ENCODE measurements at places on chromosomes 6 and 20.

- H3K27me3 ChIP-seq = peaks cover 76% of the 10 kb centered on the region
- H3K36me3 ChIP-seq = no peaks in the 10 kb centered on the region
- no peaks in the 10 kb centered on the region for H3K4me1 ChIP-seq
- DNase-seq = no peak
- H3K4me3 ChIP-seq = no peak overlapping the region
Measured at GRCh38 chr20:50278377-50278683, 87.7 kb downstream of the CEBPB start.

GRCh38 chr6:125307150-125307838 lies 5.5 kb upstream of the HDDC2 start:
- H3K4me3 ChIP-seq = no peak overlapping the region
- H3K27ac ChIP-seq = no peak overlapping the region
- no peak for DNase-seq
- no peaks in the 10 kb centered on the region for H3K36me3 ChIP-seq

GRCh38 chr6:32607263-32607987 lies 17.8 kb upstream of the HLA-DRB1 start:
- peaks cover 26% of the 10 kb centered on the region for H3K4me1 ChIP-seq
- no peak overlapping the region for H3K27ac ChIP-seq
- peaks cover 13% of the 10 kb centered on the region for H3K27me3 ChIP-seq
- peaks cover 2% of the 10 kb centered on the region for H3K36me3 ChIP-seq
- DNase-seq = no peak

DNA sequence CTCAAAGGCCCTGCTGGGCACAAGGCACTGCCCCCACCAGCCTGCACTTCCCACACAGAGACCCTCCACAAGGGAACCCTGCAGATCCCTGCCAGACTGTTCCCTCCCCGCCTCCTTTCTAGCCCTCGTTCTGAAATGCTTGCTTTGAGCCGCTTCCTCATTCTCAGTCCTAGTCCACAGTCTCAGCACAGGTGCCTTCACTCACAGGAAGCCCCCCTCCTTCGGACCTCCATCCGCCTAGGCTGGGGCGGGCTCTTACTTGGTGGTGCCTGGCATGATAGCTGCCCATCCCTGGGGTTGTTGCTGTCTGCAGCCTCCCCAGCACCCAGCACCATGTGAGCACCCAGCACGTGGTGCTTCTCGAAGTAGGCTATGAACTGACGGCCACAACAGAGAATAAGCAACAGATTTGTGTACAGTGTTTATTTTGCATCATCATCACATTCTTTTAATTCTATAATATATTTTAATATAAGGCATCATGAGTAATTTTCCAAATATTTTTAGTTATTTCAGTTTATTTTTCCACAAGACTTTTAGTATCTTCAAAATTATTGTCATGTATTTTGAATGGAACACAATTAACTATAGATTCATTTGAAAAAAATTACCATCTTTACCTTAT lies 12.3 kb downstream of the CST5 start:
- no peaks in the 10 kb centered on the region for H3K36me3 ChIP-seq
- no peaks in the 10 kb centered on the region for H3K4me1 ChIP-seq
- no peak overlapping the region for H3K4me3 ChIP-seq
- H3K27me3 ChIP-seq = peaks cover 28% of the 10 kb centered on the region

DNA sequence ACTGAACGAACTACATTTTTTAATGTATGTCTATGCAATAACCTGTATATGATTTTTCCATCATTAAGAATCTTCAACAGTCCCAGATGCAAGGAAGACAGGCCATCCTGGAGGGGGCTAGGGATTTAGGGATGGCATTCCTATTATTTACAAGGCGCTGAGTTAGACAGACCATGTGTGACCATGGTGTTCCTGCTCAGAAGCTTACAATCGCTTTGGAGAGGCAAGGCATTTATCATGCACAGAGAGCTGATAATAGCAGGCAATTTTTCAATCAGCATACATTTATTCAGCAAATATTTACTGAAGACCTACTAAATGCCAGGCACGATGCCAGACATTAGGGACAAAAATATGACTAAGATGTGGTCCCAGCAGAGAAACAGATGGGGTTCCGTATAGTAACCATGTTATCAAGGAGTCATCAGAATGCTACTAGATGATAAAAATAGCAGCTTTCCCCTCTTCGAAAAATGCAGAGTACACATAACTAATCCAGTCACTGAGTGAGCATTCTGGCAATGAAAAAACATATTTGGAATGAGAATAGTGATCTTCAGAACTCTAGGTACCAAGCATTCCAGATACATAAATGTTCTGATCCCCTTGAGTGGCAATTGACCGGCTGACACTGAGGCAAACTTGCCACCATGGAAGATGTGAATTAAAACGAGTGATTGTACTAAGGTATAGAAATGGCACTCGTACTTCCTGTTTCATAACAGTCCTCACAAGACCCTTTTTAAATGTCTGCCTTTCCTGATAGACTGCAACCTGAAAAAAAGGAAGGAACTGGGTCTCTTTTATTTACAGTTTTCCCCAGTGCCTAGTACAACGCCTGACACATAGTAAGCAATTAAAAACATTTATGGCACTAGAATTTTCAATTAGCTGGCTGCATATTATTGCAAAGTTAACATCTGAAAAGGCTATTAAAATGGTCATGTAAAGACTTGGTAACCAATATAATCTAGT lies 135.7 kb downstream of the ATXN1 start:
- H3K4me1 ChIP-seq = peaks cover 4% of the 10 kb centered on the region
- H3K4me3 ChIP-seq = no peak overlapping the region
- H3K27ac ChIP-seq = no peak overlapping the region
- peaks cover 20% of the 10 kb centered on the region for H3K36me3 ChIP-seq
- no peak for DNase-seq

- no peak for DNase-seq
- H3K27ac ChIP-seq = no peak overlapping the region
- no peak overlapping the region for H3K4me3 ChIP-seq
- no peaks in the 10 kb centered on the region for H3K4me1 ChIP-seq
Measured at GRCh38 chr6:43125119-43125518, 46.0 kb upstream of the SRF start.

DNA sequence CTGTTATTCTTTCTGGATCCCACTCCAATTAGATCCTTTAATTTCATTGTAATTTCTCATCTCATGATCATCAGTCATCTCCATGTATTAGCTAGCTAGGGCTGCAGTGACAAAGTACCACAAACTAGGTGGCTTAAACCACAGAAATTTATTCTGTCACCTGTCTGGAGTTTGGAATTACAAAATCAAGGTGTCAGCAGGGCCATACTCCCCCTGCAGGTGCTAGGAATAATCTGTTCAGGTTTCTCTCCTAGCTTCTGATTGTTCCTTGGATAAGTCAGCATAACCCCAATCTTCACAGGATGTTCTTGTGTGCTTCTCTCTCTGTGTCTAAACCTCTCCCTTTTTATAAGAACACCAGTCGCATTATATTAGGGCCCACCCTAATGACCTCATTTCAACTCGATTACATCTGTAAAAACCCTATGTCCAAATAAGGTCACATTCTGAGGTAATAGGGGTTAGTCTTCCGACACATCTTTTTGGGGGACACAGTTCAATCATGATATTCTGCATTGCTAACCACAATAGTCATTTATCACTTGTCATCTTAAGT lies 40.5 kb downstream of the BEND6 start:
- H3K27me3 ChIP-seq = peaks cover 3% of the 10 kb centered on the region
- no peak for DNase-seq
- no peaks in the 10 kb centered on the region for H3K4me1 ChIP-seq
- H3K4me3 ChIP-seq = no peak overlapping the region

- peaks cover 17% of the 10 kb centered on the region for H3K36me3 ChIP-seq
- H3K4me3 ChIP-seq = no peak overlapping the region
- no peaks in the 10 kb centered on the region for H3K27me3 ChIP-seq
- peaks cover 63% of the 10 kb centered on the region for H3K4me1 ChIP-seq
Measured at GRCh38 chr6:13666194-13667105, 45.2 kb downstream of the RANBP9 start.

GRCh38 chr6:97068211-97068610 lies 143.7 kb downstream of the KLHL32 start:
- no peaks in the 10 kb centered on the region for H3K36me3 ChIP-seq
- H3K4me1 ChIP-seq = no peaks in the 10 kb centered on the region
- no peak overlapping the region for H3K27ac ChIP-seq

GRCh38 chr20:35302421-35303335 lies 10.5 kb upstream of the FAM83C start:
- H3K36me3 ChIP-seq = peaks cover 1% of the 10 kb centered on the region
- H3K4me1 ChIP-seq = peaks cover 23% of the 10 kb centered on the region
- H3K27me3 ChIP-seq = peaks cover 8% of the 10 kb centered on the region
- DNase-seq = no peak
- H3K27ac ChIP-seq = no peak overlapping the region

DNA sequence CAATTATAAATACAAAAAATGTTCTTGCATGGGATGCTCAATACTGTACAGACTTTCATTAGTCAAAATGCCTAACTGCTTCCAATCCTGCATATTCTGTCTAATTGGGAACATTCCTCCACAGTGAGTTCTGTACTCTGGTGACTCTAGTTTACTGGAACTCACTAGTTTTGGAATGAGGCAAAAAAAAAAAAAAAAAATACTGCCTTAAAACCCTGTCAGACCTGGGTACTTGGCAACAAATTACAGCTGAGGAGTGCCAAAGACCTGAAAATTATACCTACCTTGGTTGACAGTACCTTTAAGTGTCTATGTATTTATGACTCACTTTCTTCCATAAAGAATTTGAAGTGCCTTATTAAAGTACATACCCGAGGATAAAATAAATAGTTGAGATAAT lies 276.7 kb downstream of the FARS2 start:
- DNase-seq = no peak
- peaks cover 5% of the 10 kb centered on the region for H3K36me3 ChIP-seq
- no peaks in the 10 kb centered on the region for H3K27me3 ChIP-seq

- no peaks in the 10 kb centered on the region for H3K27me3 ChIP-seq
- H3K27ac ChIP-seq = no peak overlapping the region
- H3K4me3 ChIP-seq = no peak overlapping the region
- no peak for DNase-seq
- no peaks in the 10 kb centered on the region for H3K36me3 ChIP-seq
- H3K4me1 ChIP-seq = no peaks in the 10 kb centered on the region
Measured at GRCh38 chr6:124868481-124868880, 93.8 kb upstream of the RNF217 start.

DNA sequence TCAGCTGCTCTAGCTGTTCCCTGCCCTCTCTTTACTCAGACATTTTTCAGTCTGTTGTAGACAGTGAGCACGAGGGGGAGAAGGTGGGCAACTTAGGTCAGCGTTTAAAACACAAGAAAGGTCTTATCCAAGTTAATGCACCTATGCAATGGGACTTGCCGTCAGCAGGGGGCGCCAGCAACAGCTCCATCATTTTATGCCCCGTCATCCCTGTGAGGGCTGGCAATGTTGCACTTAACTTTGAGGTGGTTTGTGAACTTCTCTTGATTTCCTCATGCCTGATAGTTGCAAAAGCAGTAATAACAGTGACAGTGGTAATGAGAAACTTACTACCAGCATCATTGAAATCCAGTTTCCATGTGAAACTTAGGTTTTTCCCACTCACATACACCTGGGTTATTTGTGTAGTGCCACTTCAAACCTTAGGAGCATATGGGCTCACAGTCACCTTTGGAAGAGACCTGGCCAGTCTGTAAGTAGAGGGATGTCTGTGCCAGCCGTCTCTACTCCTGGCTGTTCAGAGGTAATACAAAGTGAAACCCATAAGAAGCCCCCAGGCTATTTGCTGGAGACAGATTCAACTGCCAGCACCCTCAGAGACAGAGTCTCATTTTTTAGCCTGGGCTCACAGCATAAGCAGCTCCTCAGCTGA lies 44.9 kb upstream of the ID1 start:
- H3K4me1 ChIP-seq = peaks cover 15% of the 10 kb centered on the region
- peak overlapping the region; percentile 90 for H3K27ac ChIP-seq
- peak; percentile 88 for DNase-seq

DNA sequence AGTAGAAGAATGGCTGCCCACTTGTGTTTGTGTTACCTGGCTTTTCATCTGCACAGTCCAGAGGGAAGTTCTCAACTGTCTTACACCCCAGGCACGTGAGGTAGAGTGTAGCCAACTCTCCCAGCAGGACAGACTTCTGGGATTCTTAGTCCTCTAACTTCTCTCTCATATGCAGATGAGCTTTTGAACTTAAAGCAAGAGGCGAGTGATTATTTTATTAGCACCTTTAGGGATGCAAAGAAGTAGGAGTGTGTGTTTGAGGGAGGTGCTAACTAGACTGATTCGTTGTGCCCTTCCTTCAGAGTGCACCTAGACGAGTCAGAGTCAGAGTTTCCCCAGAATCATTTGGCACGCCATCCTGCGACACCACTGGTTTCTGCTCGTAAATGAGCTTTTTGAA lies 10.8 kb downstream of the CDYL start:
- DNase-seq = no peak
- no peaks in the 10 kb centered on the region for H3K27me3 ChIP-seq

- no peaks in the 10 kb centered on the region for H3K27me3 ChIP-seq
- no peaks in the 10 kb centered on the region for H3K36me3 ChIP-seq
- H3K4me3 ChIP-seq = no peak overlapping the region
- no peak overlapping the region for H3K27ac ChIP-seq
- DNase-seq = no peak
Measured at GRCh38 chr6:167930295-167930694, 67.2 kb upstream of the KIF25 start.

DNA sequence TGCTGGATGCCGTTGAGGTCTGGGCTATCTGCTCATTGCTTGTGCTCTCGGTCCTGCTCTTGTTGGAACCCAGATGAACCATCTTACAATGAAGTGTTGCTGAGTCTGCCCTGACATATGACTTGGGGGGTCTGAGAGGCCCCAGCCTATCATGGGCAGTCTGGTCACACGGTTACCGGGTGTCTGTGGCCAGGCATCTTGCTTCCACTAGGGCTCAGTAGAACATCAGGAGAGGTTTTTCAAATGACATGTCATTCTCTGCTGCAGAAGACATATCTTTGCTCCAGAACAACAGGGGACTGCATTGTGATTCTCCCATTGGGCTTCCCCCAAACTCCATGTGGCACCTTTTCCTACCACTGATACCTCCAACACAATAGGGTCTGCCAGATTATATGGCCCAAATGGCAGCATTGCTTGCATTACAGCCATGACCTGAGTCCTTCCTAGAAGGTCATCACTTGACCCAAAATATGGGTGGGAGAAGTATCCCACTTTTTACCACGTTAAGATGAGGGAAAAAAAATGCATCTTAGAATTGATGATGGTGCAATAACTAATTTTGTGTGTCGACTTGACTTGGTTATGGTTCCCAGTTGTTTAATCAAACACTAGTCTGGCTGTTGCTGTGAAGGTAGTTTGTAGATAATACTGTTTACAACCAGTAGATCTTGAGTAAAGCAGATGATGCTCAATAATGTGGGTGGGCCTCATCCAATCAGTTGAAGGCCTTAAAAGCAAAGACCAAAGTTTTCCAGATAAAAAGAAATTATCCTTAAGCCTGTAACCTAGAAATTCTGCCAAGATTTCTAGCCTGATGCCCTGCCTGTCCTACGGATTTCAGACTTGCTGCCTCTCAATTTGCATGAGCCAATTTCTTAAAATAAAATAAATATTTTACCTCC lies 241.0 kb downstream of the QKI start:
- H3K4me3 ChIP-seq = no peak overlapping the region
- peaks cover 13% of the 10 kb centered on the region for H3K27me3 ChIP-seq
- no peaks in the 10 kb centered on the region for H3K36me3 ChIP-seq
- H3K27ac ChIP-seq = no peak overlapping the region
- H3K4me1 ChIP-seq = no peaks in the 10 kb centered on the region
- DNase-seq = no peak

Data from activated naive CD4-positive, alpha-beta T cell treated with anti-CD3 and anti-CD28 coated beads, Interleukin-2, amount 10 ng/mL, durations not matched to agents 7 days and 5 days (primary cell).